ENCODE measurements at places on chromosomes 3 and 15.

DNA sequence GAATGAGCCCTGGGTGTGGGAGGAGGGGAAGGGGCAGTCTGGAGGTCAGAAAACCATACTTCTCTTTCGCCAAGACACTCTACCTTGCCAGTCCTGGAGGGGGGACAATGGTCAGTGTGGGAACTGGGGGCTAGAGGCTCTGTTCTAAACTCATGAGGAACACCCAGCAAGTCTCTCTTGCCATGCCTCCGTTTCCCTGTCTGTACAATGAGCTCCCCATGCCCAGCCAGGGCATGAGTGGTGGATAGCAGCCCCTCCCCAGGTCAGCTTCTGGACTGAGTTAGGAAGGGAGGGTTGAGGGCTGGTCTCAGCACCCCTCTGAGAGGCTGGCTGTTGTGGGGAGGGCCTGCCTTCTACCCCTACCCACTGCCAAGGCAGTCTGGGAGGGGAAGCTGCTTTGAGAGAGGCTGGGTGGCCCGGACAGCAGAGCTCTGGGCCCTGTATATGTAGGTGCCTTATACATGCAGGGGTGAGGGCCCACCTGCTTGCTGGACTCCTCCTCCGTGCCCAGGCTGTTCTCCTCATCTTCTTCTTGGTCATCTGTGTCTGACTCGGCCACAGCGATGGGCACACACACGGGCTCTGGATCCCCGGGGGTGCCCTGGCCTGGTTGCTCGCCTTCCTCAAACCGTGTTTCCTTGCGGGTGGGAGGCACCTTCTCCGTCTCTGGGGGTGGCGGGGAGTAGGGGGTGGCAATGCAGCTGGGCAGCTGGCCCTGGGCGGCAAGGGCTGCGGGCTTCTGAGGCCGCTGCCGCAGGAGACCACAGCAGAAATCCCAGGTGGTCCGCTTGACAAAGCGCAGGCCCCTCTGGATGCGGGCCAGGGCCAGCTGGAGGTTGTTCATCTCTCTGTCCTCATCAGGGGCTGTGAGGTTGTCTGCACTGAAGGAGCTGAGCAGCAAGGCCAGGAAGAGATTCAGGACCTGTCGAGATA lies 68.8 kb downstream of the SCN5A start:
- DNase-seq: no peak

- no peak for DNase-seq
Measured at GRCh38 chr3:148331081-148331846, 366.4 kb upstream of the AGTR1 start.

DNA sequence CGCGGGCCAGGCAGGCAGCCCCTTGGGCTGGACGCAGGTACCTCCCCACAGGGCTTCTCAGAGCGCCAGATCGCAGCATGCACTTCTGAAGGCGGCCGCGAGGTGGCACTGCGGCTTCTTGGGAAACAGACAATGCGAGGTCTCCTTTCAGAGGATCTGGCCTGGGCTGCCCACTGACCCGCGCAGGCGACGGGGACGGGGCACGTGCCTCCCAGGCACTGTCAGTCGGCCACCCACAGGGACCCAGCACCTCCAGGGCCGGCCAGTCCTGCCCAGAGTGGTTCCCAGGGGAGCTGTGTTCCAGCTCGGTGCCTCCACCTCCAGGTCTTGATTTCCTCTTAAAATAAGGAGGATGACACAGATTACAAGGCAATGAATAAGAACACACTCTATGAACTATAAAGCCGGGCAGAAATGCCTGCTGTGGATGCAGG lies 24.4 kb upstream of the TXNRD3 start:
- peak; percentile 68 for DNase-seq

DNA sequence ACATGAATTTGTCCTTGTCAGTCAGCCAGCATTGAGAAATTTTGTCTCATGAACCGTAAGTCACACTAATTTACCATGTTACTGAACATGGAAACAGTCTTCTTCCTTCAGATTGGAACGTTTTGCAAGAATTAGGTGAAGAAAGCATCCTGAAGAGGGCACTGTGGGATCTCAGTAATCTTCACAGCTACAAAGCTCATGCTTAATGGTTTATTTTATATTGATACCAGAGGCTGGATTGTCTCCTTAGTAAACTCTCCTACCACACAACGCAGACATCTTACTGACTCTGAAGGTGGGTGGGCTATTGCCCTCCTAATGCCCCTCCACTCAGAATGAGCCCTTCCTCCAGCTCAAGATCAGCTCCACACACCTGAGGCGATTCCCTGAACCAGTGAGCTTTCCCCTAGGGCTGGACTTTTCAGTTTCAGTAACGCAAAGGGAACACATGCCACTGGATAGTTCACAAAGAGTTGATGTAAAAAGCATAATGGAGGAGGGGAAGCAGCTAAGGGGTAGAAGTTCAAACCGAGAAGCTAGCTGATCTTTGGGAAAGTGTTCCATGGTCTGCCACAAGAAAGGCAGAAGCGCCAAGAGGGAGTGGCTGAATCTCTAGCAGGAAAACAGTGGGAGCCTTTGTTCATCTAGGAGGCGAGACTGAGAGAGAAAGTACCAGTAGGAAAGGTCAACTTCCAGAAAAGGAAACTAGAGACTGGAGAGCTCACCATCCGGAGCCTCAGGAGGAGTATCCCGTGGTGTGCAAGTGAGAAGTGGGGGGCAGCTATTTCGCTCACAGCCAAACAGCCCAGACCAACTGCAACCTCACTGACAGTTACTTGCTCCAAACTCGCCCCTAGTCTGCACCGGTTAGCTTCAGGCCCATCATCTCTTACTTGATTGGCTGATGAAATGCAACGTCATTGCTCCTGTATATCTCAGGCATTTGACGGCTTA lies at the start of gene SLC9C1:
TSS of gene SLC9C1 (minus strand) at position 849 of the 954 bp plus-strand sequence. CDS start 7,425 bp downstream, outside the sequence.
- peak; percentile 67 for DNase-seq

DNA sequence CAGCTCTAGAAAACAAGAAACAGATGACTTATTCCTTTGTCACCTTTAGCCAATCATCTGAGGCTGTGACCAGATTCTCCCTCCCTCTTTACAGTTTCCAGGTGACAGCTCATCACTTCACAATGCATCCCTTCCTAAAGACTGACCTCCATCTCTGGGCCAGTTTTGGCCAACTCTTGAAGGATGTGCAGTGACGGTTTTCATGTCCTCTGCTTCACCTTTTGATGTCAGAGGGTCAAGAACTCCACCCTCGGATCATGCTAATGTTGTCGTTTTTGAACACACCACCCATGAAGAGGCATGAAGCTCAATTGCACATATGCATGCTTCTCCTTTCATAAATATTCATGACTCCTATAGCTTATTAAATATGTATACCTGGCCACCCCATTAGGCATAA lies 161.2 kb upstream of the SYNPR start:
- no peak for DNase-seq

- no peak for DNase-seq
Measured at GRCh38 chr3:5151586-5151985, 29.5 kb downstream of the ARL8B start.

DNA sequence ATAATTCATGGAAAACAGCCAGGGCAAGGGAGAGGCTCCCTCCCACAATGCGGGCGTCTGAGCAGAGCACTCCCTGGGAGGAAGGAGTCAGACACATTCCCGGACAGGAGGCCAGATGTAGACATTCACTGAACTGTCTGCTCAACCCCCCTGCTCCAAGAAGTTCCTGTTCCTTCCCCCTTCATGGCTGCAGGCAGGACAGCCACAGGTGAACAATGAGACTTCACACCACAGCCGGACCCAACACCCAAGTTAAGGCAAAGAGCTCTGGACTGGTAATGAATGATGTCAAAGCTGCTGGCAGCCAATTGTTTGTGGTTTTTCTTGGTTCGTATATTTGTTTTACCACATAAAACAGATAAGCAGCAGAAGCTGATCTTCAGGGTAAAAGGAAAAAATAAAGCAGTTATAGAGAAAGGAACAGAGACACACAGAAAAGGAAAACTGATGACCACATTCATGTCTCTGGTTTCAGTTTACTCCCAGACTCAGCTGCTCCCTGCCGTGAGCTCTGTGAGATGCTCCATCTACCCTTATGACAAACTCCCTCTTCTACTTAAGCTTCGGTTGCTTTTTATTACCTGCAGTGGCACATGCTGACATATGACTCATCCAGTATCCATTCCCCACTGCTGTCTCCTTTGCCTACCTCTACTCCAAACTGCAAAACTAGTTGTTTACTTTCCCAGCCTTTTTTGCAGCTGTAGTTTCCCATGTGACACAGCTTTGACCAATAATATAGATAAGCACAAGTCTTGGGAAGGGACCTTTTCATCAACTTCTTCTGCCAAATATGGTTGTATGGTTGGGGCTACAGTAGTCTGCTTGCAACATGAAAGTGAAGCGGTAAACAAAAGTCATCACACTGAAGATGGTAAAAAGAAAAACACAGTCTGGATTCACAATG lies 33.1 kb downstream of the DZIP1L start:
- DNase-seq: peak; percentile 84

- DNase-seq: no peak
Measured at GRCh38 chr3:10855871-10856662, 40.0 kb downstream of the SLC6A11 start.

- peak; percentile 97 for DNase-seq
Measured at GRCh38 chr3:67647390-67647878, 7.0 kb downstream of the SUCLG2 start.

DNA sequence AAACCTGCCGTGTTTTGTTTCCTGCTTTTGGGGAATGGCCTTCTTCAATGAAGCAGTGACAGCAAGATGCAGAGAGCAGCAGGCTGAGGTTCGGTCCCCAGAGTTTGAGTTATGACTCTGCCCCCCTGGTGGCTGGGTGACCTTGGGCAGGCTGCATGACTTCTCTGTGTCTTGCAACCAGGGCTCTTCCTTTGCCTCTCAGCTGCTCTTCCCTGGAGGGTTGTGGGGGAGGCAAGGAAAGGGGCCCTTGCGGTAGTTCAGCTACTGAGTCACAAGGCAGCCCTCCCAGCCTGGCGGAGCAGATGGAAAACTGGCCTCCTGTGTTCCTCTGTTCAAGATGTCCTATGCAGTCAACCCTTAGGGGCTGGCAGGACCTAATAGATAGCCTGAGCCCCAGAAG lies 17.1 kb downstream of the CTXND1 start:
- peak; percentile 23 for DNase-seq

GRCh38 chr3:5181469-5182141 lies 5.9 kb upstream of the EDEM1 start:
- DNase-seq: no peak

GRCh38 chr15:50879016-50879617 lies 29.4 kb upstream of the AP4E1 start:
- DNase-seq: no peak

DNA sequence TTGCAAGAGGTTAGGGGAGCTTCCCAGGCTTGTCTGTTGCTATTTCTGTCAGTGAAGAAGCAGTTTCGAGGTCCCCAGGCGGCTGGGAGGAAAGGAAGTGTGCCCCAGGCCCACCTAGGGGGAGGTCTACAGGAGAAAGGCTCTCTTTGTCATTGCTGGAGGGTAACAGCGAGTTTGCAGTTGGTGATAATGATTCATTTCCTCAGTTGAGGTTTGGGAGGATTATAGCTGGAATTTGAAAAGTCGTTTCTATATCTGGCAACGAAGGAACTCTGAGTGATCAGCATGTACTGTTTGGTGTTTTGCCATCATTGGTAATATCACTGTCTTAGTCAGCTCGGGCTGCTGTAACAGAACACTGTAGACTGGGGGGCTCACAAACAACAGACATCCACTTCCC lies 65.5 kb upstream of the UBE3A start:
- peak; percentile 85 for DNase-seq

DNA sequence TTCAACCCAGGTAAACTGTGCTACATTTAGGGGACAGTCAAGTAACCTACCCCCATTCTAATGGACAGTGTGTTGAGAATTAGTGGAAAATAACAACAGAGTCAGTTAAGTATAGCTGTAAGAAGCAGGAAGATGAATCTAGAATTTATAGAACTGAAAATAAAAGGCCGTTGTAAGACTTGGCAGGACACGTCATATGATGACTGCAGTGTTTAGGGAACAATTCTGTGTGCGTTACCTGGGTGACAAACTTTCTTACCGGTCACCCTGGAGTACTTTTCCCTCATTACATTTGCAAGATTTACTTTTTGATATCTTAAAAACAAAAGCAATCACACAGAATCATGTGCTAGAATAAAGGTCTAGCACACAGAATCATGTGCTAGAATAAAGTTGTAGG lies 536.3 kb upstream of the ZNF717 start:
- no peak for DNase-seq

DNA sequence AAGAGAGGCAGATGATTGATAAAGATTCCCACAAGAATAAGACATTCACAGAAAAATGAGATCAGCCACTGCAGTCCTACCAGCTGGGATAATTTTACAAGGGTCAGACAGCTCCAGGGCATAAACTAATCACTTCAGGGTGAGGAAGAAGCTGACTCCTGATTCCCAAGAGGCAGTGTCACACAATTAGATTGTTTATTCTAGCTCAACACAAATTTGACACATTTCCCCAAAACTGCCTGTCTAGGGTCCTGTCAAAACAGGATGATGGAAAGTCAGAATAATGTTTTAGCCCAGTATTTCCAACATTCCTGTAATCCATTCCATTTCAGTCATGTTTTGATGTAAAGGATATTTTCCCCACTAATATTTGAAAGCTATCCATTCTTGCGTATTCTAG lies 110.8 kb downstream of the TNIK start:
- DNase-seq: peak; percentile 50

DNA sequence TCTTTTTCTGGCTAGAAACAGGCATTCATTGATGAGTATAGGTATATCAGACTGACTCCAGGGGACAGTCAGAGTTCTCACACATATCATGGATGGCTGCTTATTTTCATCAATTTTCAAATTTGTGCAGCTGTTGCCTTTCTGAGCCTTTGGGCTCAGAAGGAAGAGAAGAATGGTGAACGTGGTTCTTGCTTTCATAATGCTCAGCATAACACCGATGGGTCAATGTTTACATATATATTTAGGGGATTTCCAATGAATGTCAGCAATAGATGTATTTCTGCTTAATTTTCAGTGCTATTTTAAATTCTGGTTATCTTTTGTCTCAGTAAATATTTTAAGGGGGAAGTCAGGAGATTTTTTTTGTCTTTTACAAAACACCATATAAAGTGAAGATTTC lies 581.4 kb upstream of the DPPA4 start:
- peak; percentile 3 for DNase-seq

DNA sequence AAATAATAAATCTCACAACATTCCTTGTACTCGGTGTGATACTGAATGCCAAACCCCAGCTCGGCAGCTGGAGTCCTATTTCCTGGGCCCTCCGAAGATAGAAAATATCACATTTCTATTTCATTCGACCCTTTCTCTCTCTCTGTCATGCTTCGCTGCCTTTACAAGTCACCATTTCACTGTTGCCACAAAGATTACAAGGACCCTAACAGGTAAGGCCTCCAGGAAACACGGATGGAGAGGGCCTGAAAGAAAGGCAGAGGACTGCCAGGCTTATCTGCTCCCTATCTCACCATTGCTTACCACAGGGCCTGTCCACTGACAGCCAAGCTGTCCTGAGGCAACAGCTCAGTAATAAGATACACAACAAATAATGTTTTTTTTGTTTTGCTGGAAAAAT lies 376.5 kb downstream of the MECOM start:
- DNase-seq: no peak

DNA sequence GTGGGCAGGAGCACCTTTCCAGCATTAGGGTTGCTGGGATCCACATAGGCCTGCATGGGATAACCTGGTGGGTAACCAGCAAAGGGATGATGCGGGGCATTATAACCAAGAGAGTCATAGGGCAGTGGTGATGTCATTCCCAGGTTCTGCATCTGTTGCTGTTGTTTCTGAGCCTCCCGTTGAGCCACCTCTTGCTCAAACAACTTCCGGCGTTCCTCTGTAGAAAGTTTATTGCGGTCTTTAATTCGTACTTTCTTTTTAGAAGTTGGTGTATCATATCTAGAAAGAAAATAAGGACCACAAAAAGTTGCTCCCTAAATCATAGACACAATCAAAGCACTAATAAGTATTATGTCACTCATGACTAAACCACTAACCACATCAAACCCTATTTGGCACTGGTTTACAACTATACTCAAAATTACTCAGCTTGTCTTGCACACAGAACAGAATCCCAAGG lies 77.8 kb downstream of the NBEAL2 start:
- no peak for DNase-seq

- no peak for DNase-seq
Measured at GRCh38 chr3:23182996-23183513, 20.1 kb upstream of the UBE2E2 start.
